Urothelium cell line (cell line): ENCODE measurements at places on chromosomes 7 and 10.

DNA sequence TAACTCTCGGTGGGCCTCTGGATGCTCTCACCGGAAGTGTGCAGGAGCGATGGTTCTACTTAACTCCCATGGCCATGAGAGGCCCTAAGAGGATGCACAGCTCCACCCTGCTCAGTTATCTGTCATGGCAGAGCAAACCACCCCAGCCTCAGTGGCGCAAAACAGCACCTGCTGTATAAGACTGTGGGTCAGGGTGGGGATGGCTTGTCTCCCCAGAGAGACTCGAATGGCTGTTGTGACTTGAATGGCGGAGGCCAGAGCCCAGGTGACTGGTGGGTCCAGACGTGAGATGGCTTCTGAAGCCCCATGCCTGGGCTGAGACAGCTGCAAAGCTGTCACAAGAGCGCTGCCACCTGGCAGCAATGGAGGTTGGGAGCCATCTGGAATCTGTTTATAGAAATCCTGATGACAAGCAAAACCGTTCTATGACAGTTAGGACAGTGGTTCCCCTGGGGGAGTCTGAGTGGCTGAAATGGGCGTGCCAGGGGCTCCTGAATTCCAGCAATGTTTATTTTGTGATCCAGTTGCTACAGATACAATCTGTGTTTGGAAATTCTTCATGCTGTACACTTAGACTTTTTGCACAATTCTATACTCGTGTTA lies 490.5 kb downstream of the TCERG1L start:
- DNase-seq = no peak

DNA sequence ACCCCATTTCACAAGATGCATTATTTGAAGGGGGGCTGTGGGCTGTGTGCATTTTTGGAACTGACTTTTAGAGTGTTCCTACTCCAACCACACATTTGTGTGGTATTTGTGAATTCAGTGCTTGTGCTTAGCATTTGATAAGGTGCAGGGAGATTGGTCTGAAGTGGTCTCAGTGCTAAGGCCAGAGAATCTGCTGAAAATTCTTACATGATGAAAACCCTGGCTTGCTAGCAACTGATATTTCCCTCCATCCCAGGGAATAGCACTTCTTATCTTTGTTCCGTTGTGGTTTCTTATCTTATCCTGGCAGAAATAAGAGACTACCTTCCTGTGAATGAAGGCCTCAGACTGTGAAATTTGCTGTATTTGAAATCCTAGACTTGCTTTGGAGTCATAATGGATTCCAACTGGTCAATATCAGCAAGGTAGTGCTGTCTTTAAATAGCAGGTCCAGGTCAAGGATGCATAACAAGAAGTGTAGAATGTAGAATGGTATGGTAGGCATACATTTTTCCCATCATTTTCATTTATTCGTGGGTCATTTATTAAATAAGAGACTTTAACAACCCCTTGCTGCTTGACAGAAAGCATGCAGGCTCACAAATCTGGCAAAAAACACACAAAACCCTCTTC lies 986.9 kb downstream of the REEP3 start:
- no peak for DNase-seq

GRCh38 chr10:32995751-32996150 lies 37.7 kb upstream of the ITGB1 start:
- no peak for DNase-seq

GRCh38 chr10:52853704-52854103 lies 81.1 kb upstream of the MBL2 start:
- no peak for DNase-seq

DNA sequence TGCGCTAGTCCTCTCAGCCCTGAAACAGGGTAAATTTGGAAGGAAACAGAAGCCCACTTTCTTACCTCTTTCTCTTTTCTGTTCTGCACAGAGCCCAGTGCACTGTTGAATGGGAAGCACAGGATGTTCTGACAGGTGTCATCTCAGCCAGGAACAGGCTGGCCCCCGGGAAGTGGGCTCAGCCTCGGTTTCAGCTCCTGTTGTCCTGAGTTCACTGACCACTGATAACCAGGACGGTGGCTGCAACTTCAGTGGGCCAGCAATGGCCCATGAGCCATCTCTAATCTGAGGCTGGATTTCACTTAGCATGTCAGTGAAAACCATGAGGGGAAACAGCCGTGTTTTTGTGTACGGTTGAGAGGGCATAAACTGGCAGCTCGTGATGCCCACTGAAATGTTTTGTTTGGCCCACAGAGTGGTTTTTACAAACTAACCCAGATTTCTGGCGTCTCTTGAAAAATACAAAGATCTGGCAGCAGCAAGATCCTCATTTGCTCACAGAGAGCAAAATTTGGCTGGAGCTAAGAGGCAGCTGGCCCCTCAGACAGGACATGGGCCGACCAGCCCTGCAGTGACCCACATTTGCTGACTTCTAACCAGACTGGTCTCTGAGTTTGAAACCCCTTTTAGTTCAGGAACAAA lies 455.9 kb downstream of the PAXIP1 start:
- DNase-seq = no peak

- DNase-seq = no peak
These were observed 27.7 kb upstream of the SLC25A13 start for GRCh38 chr7:96349572-96349971.

- no peak for DNase-seq
These were observed 139.3 kb upstream of the COBL start for GRCh38 chr7:51455948-51456347.

GRCh38 chr10:19921300-19922140 lies 105.3 kb downstream of the PLXDC2 start:
- DNase-seq = no peak

DNA sequence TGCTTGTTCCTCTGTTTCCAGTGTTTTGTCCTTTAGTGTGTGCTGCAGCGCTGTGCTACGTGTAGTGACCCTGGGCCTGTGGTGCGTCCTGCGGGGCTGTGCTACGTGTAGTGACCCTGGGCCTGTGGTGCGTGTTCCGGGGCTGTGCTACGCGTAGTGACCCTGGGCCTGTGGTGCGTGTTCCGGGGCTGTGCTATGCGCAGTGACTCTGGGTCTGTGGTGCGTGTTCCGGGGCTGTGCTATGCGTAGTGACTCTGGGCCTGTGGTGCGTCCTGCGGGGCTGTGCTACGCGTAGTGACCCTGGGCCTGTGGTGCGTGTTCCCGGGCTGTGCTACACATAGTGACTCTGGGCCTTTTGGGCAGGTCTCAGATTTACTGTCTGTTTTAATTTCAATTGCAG lies 60.1 kb downstream of the INPP5A start:
- DNase-seq = no peak

DNA sequence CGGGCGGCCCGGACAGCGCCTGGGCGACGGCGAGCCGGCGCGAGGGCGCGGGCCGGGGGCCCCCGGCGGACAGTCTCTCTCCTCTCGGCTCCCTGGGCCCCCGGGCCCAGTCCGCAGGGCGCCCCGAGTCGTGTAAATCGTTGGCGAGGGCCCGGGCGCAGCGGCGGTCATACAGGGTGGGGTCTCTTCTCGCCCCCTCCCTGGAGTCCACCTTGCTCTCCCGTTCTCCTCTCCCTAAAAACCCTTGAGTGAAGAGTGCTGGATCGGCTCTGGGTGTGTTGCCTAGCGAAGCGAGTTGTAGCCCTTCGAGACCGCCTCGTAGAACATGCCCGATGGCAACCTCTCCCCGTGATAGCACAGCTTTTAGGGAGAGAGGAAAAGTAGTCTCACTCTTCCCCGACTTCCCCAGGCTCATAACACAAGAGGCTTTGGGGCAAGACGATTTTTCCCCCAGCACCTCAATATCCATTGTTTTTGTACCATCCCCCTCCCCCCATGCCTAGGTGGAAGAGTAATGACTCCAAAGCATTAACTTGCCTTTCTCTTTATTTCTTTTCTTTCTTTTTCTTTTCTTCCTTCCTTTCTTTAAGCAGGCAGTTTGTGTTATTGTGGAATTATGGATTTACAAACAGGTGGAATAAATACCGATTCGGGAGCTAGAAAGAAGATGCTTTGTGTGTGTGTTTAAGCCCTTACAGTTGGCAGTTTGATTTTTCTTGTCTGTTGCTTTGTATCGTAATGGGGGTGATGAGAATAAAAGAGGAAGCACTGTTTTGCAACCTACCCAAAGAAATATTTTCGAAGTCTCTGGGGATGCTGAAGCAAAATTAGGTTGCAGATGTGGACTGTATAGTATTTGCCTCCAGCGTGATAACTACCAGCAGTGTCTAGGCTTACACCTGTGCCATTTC lies 822 bp downstream of the SHOC2 start:
- peak; percentile 20 for DNase-seq

- DNase-seq = peak; percentile 54
These were observed 1.9 kb downstream of the HIPK2 start for GRCh38 chr7:139775829-139776266.

- peak; percentile 70 for DNase-seq
These were observed 116.2 kb upstream of the LAMB4 start for GRCh38 chr7:108246227-108246837.

GRCh38 chr7:149869867-149870266 lies 3.9 kb upstream of the ATP6V0E2 start:
- DNase-seq = no peak

DNA sequence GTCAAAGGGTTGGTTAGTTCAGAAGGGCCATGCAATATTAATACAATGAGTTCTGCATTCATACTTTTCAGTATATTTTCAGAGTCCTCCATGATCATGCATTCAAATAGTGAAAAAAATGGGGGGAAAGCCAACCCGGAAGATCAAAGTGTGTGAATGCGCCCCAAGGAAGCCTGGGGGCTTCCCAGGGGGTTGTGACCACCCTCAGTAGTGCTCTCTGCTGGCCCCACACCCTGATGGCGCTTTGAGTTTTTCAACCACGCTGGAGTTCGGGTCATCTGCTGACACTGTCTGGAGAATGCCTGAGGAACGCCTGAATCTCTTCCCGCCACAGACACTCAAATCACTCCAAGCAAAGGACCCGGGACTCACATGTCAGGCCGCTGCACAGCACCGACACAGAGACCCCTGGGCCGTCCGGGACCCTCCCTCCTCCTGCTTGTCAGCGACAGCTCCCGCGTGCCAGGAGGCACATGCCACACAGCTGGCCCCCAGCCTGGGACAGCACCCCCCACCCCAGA lies 1.0 kb downstream of the TNS3 start:
- DNase-seq = no peak

DNA sequence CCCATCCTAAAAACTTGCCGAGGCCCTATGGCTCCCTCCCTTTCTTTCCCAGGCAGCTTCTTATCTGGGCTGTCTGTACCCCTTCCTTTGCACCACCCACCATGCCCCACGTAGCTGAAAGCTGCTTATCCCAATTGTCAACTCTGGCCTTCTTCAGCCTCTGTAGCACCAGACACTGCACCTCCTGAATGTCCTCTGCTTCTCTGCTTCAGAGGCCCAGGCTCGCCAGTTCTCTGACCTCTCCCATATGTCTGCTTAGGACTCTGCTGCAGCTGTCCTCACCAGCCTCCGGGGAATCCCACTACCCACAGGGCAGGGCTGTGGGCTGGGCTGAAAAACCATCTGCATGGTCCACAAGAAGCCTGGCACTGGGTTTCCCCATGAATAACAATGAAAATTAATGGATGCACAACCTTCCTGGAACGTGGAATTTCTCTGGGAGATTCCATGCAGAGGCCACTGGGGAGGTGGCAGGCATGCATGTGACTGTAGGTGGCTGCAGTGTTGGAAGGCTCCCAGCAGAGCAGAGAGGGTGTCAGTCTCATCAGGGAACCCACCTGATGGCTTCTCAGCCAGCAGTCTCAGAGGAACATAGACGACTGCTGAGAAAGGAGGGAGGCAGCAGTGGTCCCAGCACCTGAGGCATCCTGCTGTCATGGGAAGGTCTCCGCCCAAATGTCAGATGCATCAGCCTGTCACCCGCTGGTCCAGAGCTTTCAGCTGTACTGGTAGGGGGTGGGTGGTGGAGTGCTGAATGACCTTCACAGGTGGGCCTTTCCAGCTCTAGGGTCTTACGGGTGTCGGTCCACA lies 16.8 kb upstream of the SH2D4B start:
- DNase-seq = no peak

GRCh38 chr10:33703501-33704213 lies 369.2 kb upstream of the NRP1 start:
- DNase-seq = peak; percentile 30

DNA sequence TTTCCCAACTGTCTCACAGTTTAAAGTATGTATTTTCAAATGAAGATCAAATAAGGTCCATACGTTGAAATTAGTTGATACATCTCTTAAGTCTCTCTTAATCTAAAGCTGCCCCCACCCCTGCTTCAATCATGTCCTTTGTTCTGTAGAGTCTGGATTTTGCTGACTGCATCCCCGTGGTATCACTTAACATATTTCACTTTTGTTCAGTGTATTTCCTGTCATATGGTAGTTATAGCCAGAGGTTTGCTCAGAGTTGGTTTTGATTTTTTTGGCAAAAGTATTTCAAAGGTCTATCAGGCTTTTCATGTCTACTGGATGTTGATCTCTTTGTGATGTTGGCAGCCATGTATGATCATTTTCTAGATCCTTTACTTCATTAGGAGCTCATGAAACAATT lies 54.4 kb upstream of the ARID5B start:
- DNase-seq = no peak

DNA sequence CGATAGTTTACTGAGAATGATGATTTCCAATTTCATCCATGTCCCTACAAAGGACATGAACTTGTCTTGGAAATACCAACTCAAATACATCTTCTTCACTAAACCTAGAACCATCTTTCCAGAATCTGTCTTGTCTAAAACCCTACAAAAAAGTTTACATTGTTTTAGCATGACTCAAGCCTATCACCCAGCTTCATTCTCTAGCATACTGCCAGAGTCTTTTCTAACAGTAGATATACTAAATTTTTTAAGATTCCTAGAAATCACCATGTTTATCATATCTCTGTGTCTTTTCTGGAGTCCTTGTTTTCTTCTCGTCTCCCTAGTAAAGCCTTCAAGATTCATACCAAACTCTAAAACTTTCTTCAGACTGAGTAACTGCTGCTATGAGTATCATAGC lies 129.7 kb downstream of the SEMA3E start:
- no peak for DNase-seq

GRCh38 chr10:50627443-50627842 lies 3.7 kb upstream of the SGMS1 start:
- DNase-seq = no peak

DNA sequence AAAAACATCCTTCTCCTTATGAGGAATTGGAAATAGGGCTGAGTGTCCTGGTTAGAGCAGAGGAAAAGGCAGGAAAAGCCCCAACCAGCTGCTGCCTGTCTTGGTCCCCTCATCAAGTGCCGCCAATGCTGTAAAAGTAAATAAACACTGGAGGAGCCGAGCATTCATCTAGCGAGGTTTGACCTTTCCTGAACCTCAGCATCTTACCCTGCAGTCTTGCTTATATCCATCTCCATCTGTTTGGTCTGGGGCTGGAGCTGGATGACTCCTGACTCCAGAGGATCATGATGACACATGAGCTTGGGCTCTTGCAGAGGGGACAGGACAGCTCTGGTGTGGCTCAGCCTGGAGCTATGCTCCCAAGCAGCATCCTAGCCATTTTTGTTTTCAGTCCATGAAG lies 501.1 kb downstream of the TNS3 start:
- DNase-seq = no peak

DNA sequence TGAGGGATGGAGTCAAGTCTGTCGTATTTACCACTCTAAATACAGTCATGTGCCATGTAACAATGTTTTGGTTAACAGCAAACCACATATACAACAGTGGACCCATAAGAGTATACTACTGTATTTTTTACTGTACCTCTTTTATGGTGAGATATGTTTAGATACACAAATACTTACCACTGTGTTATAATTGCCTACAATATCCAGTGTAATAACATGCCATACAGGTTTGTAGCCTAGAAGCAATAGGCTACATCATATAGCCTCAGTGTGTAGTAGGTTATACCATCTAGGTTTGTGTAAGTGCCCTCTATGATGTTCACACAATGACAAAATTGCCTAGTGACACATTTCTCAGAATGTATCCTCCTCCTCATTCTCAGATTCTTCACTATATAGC lies 110.4 kb downstream of the FAM107B start:
- no peak for DNase-seq
